NCI-H1417 (cell line): ENCODE measurements at places on chromosomes 5 and 9.

DNA sequence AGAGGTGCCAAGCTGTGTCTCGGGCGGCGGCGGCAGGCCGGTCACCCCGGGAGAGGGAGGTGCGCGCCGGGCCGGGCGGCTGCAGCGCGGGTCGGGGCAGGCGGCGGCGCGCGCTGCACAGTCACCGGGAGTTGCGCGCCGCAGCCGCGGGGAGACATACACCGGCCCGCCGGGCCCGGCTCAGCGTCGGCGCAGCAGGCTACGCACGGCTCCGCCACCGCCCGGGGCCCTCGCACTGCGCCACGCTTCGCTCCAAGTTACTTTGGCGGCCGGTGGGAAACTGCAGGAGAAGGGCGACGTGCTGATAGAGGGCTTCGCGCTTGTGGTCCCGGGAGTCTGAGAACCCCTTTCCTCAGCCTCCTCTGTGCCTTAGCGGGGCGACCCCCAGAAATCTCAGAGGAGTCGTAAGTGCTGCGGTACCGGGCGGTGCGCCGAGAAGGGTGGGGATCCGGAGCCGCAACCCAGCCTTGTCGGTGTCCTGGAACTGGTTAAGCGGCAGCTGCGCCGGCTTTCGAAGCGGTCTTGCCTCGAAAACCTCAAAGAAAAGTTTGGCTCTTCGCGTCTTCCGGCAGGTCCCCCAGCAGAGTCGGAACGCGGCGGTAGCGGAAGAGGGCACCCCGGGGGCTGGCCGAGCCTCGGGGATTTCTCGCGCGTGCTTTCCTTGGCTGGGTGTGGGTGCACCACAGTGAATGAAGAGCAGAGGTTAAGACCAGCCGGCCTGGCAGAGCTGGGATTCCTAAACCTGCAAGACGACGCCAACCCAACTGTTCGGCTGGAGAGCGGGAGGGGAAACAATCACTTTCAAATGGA is at the start of gene EFNA5:
TSS of gene EFNA5 (minus strand) at position 6 of the 810 bp plus-strand sequence.
- peak; percentile 78 for DNase-seq

GRCh38 chr9:93292288-93292615 is 108.3 kb downstream of the WNK2 start:
- DNase-seq = no peak

DNA sequence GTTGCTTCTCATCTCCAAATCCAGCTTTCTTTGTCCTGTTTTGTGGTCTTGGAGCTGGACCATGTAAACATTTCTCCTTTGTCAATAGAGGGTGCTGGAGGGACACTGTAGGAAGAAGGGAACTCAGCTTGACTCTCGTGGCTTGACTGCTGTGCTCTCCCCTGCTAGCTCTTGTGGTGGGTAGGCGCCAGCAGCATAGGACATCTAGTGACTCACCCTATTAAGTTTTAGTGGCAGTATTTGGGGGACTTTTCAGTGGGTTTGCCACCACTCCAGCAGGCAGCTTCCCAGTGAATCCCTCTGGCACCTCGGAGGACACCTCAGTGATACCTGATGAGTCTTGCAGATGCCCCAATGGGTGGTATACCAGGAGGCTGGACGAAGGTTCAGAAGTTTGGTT is 97.8 kb downstream of the TSSK1B start:
- no peak for DNase-seq

- peak; percentile 10 for DNase-seq
These were observed 126.2 kb downstream of the BASP1 start for GRCh38 chr5:17343675-17344074.
